ENCODE measurements at places on chromosomes 5 and 9. TPM values are rescaled to one million over a fixed set of nuclear protein-coding genes. Genes with fewer than 3 reads are reported as not detected.

DNA sequence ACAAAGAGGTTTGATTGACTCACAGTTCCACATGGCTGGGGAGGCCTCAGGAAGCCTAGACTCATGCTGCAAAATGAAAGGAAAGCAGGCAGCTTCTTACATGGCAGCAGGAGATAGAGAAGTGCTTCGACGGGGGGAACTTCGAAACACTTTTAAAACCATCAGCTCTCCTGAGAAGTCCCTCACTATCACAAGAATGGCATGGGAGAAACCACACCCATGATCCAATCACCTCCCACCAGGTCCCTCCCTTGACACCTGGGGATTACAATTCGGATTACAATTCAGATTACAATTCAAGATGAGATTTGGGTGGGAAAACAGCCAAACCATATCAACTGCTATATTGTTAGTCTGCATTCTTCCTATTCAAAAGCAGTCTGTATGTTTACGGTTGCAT, 322.3 kb upstream of the ISL1 start:
- H3K4me3 ChIP-seq = no peak overlapping the region
- H3K36me3 ChIP-seq = no peaks in the 10 kb centered on the region
- H3K27ac ChIP-seq = no peak overlapping the region
- no peak for DNase-seq
- no peaks in the 10 kb centered on the region for H3K27me3 ChIP-seq

GRCh38 chr9:14030375-14031059, 283.4 kb downstream of the NFIB start:
- H3K36me3 ChIP-seq = no peaks in the 10 kb centered on the region
- H3K27me3 ChIP-seq = no peaks in the 10 kb centered on the region
- H3K4me3 ChIP-seq = no peak overlapping the region
- no peak for DNase-seq

DNA sequence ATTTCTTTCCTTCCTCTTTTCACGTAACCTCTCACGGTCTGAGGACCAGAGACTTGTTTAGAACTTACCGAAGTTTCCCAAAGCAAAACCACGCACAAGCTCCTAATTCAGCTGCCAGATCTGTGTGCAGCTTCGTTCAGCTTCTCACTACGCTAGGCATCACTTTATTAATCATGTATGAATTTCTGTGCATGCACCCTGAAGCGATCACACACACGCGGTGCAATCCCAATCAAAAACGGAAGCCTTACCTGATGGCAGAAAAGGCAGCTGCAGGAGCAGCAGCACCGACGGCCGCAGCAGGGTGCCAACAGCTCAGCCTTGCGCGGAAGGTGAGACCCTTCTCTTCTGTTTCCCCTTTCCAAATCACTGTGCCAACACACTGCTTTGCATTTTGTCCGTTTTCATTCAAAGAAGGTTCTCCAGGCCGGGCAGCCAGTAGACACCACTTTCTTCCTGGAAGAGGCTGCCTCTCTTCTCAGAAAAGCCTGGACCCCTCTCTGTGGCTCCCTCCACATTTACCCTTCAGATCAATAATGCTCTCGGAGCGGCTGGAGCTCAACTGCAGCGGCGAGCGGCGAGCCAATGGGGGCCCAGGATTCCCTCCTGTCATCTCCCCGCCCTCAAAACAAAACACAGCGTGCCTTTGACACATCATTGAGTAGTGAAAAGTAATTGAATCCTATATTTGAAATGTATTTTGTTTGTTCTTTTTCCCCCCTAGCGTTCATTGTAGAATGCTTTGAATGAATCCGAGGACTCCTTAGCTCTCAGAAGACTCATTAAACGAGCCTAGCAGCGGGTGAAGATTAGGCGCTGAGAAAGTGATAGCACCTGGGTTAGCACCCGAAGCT, at the start of gene CDH12:
CDH12 (minus strand) TSS at position 538 of the 854 bp plus-strand sequence.
- no peaks in the 10 kb centered on the region for H3K36me3 ChIP-seq
- H3K27ac ChIP-seq = no peak within 1 kb of the TSS
- H3K4me3 ChIP-seq = no peak within 1 kb of the TSS

- H3K27ac ChIP-seq = no peak overlapping the region
- no peaks in the 10 kb centered on the region for H3K4me1 ChIP-seq
- H3K36me3 ChIP-seq = no peaks in the 10 kb centered on the region
- H3K27me3 ChIP-seq = no peaks in the 10 kb centered on the region
These were observed 297.1 kb downstream of the KCTD16 start for GRCh38 chr5:144467792-144468191.

DNA sequence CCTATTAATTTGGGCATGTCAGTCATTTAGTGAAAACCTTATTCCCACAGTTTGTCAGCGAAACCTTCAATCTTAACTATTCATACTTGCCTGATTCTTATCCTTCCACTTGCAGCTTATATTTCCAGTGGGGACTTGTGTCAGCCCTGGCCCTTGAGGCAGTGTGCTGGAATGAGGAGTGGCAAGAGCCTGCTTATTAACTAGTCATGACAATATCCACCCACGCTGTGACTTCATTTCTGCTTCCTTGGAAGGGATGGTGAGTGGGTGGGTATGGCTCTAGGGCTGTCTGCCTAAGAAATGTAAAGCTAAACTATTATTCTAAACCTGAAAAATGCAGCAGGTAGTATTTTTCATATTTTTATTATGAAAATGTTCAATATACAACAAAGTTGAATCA, 34.0 kb upstream of the LURAP1L start:
- no peaks in the 10 kb centered on the region for H3K27me3 ChIP-seq
- H3K36me3 ChIP-seq = no peaks in the 10 kb centered on the region
- H3K4me3 ChIP-seq = no peak overlapping the region

The WHRN gene
- 0.13 TPM for polyA plus RNA-seq

The BSPRY gene
- 0.16 TPM for polyA plus RNA-seq

The SLC6A3 gene
- not detected for polyA plus RNA-seq

The DOCK8 gene
- 95.4 TPM for polyA plus RNA-seq

The PCDHGA9 gene
- polyA plus RNA-seq = not detected

The PDZD2 gene
- 0.10 TPM for polyA plus RNA-seq

The ARHGEF39 gene
- polyA plus RNA-seq = 0.08 TPM
